ENCODE measurements at places on chromosomes 6 and 20. TPM values are rescaled to one million over a fixed set of nuclear protein-coding genes. Genes with fewer than 3 reads are reported as not detected.

Gene SALL4
- polyA plus RNA-seq = 6.7 TPM

Gene PACRG
- 16.1 TPM for polyA plus RNA-seq

Gene LY6G6C
- polyA plus RNA-seq = 0.28 TPM

Gene EYS
- 0.82 TPM for polyA plus RNA-seq

Gene RFX6
- polyA plus RNA-seq = not detected

Gene APOM
- polyA plus RNA-seq = 109 TPM

Gene PGC
- not detected for polyA plus RNA-seq

Gene GINM1
- 81.4 TPM for polyA plus RNA-seq

Gene PREP
- 35.9 TPM for polyA plus RNA-seq
